ENCODE measurements at places on chromosomes 12 and 14. TPM values are rescaled to one million over a fixed set of nuclear protein-coding genes. Genes with fewer than 3 reads are reported as not detected.

The CHGA gene
- total RNA-seq = 0.38 TPM

DNA sequence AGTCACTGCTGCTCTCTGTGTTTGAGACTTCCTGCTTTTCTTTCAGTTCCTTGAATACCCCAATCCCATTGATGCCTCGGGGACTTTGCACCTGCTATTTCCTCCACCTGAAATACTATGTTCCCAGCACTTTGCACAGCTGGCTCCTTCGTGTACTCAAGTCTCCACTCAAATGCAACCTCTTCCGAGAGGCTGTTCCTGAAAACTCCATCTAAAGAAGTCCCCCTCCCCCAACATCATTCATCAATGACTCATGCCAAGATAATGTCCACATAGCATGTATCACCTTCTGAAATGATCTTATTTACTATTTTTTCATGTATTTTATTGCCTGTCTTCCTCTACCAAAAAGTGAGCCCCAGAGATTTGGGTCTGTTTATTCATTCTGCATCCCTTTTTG, 48.6 kb downstream of the HSPB8 start:
- DNase-seq = no peak

DNA sequence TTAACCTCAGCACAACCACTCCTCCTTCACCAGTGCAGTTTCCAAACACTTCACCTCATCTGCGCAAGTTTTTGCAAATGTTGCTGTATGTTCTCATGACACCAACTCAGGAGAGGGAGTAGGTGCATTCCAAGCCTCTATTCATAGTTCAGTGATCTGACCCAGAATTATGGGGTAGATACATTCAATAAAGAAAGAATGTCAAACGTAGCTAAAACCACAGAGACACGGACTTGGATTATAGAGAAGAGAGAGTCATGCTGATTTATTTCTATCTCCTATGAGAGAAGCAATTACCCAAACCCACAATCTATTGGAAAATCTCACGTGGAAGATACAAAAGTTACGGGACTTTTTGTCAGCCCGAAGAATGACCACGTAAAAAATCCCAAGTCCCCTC, 1006.0 kb upstream of the TMEM132C start:
- no peak for DNase-seq

GRCh38 chr14:20998139-20998538, 954 bp upstream of the SLC39A2 start:
- DNase-seq = peak; percentile 29

The TAS2R8 gene
- total RNA-seq = not detected
